ENCODE measurements at places on chromosomes 3 and 15.
A peak's percentile ranks its signal among the peaks of the same experiment; 100 is the strongest.

GRCh38 chr15:57611938-57612337 lies 20.2 kb downstream of the MYZAP start:
- DNase-seq: no peak

- DNase-seq: peak; percentile 49
Measured at GRCh38 chr3:187319699-187320302, 28.3 kb upstream of the MASP1 start.

- no peak for DNase-seq
Measured at GRCh38 chr3:53247619-53248018, 8.2 kb downstream of the TKT start.

DNA sequence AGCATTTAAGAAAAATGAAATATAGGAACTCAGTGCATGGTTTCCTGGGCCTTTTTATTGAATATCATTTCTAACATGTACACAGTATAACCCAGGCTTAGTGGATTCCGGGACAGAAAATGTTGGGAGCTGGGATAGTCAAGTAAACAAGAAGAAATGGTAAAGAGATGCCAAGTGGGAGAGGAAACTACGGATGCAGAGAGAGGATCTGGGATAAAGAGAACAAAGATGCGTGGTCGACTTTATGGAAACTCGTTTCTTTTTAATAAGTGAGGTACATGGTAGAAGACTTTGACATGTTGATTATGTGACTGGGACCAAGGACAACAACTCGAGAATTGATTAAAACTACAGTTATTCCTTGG lies 1.2 kb upstream of the GPR176 start:
- no peak for DNase-seq

GRCh38 chr15:77266708-77267386 lies 153.1 kb downstream of the PEAK1 start:
- no peak for DNase-seq

- no peak for DNase-seq
Measured at GRCh38 chr3:179045719-179046402, 25.7 kb downstream of the ZMAT3 start.
